ENCODE measurements at places on chromosomes 1 and 21.

GRCh38 chr1:157199421-157199755 lies 61.2 kb upstream of the ETV3 start:
- DNase-seq = no peak

DNA sequence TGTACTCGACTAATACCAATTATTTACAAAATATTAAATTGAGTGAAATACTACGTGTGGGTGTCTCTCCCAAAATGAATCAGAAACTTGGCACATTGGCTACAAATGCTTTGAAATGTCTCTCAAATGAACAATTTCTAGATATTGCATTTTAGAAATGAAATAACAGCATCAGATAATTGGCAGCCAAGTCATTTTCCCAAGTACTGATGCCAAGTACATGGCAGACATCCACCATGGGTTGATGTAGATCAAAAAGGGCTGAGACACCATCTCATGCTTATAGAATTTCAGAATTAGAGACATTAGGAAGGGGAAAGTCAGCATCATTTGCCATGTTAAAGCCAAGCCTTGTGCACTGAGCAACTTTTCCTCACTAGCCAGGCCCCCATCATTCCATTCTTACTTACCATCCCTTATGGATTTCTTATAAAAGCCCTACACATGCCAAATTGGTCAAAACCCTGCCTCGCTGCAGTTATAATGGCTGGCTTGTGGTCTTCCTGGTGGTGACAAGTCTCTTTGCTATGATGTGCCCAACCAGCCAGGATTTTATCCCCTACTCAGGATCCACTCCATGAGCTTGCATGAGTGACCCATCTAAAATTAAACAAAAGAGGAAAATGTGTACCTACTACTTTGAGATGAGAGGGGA lies 73.1 kb downstream of the GREM2 start:
- no peak for DNase-seq

- no peak for DNase-seq
Observed at GRCh38 chr1:190633488-190633887, 155.8 kb upstream of the BRINP3 start.

DNA sequence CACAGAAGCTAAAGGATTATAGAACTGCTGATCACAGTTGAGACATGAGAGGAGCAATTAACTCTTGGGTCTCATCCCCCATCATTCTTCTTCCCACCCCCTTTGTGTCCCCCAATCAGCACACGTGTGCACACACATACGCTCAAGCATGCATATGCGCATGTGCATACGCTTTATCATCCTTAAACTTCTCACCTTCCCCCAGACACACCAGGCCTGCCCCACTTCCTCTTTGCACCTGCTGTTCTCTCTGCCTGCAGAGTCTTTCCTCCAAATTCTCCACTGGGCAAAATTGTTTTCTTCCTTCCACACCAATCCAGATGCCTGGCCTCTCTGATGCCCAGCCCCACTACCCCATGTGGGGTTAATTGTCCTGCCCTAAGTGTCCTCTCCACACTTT lies 13.0 kb upstream of the KCND3 start:
- DNase-seq = no peak

- no peak for DNase-seq
Observed at GRCh38 chr1:4021136-4021973, 121.3 kb upstream of the C1orf174 start.

- no peak for DNase-seq
Observed at GRCh38 chr1:165632152-165632469, 1.1 kb downstream of the MGST3 start.

DNA sequence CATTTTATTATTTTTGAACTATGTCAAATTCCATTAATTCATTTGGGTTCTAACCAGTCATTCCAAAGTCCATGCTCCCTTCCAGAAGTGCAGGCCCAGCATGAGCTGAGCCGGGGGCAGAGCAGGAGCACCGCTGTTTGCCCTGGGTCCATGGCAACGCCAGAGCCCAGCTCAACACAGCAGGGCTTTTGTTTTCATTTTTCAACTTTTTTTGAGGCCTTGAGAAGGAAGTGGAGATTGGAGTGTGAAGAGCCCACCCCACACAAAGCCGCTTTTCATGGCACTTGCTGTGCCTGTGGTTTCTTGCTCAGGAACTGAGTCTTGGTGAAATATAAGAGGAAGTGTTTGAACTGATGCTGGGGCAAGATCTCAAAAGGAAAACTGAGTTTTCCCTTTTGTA lies 13.2 kb upstream of the PRMT2 start:
- no peak for DNase-seq

- DNase-seq = peak; percentile 2
Observed at GRCh38 chr1:190688096-190688495, 210.4 kb upstream of the BRINP3 start.

GRCh38 chr1:92211166-92211565 lies 6.5 kb upstream of the C1orf146 start:
- peak; percentile 85 for DNase-seq

GRCh38 chr1:30700528-30701257 lies 22.7 kb downstream of the MATN1 start:
- DNase-seq = peak; percentile 69

- DNase-seq = no peak
Observed at GRCh38 chr1:11560061-11560460, 81.1 kb downstream of the DISP3 start.

- DNase-seq = no peak
Observed at GRCh38 chr1:2589431-2590232, 3.1 kb downstream of the PRXL2B start.

DNA sequence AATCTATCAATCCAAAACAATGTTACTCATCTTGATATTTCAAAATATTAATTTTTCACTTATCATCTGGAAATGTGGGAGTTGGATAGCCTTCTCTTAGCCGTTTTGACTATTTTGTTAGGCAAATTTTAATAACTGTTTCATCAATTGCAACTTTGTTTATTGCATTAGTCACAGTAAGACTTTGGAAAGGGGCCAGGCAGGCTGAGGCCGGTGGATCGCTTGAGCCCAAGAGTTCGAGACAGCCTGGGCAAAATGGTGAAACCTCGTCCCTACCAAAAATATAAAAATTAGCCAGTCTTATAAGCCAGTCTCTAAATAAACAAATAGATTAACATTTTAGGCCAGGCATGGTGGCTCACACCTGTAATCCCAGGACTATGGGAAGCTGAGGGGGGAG lies 113.0 kb upstream of the NR5A2 start:
- DNase-seq = no peak

- DNase-seq = peak; percentile 35
Observed at GRCh38 chr1:119582801-119583200, 65.3 kb downstream of the ZNF697 start.

GRCh38 chr1:19715334-19716203 lies 50.9 kb downstream of the HTR6 start:
- peak; percentile 82 for DNase-seq

DNA sequence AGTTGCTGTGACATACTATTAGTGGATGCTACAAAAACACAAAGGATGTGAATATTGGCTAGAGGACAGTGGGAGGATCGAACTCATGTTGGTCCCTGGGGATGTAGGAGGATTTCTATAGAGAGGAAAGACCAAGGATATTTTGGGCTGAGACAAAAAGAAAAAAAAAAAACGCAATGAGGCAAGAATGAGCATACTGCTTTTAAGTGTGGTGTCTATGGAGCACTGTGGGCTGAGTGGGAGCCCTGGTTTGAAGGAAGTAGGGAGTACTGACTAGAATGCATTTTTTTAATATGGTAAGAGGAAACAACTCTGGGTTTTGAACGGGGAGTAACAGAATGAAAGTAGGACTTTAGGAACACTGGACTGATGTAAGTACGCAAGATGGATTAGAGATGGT lies 450.7 kb downstream of the NEGR1 start:
- no peak for DNase-seq

DNA sequence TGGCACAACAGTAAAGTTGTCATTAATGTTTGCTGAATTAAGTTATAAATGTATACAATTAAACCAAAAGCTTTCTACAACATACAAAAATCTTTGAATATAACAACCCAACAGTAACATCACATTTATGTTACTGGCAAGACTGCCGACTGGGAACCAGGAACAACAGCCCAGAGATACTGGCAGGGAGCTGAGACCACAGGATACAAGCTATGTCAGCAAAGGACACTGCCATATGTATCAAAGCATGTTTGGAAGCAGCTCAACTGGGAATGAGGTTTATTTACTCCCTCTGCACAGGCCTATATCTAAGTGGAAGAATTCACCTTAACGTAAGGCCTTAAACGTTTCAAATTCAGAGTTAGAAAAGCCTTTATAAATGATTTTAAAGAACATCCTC lies 50.4 kb downstream of the ARHGAP29 start:
- no peak for DNase-seq

DNA sequence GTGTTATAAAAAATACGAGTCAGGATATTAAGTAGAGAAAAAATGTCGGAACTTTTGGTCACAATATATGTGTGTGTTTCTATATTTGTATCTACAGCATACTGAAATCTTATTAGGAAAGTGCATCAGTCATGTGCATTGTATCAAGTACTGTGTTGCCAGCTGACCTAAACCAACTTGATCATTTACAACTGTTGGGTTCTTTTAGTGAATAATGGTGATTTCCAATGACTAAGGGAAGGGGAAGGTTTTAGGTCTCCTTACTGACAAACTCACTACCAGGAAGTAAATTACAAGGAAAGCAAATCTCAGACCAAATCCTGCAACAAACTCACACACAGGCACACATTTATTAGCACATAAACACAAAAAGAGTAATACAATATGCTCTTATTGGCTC lies 142.7 kb downstream of the TSEN15 start:
- no peak for DNase-seq

DNA sequence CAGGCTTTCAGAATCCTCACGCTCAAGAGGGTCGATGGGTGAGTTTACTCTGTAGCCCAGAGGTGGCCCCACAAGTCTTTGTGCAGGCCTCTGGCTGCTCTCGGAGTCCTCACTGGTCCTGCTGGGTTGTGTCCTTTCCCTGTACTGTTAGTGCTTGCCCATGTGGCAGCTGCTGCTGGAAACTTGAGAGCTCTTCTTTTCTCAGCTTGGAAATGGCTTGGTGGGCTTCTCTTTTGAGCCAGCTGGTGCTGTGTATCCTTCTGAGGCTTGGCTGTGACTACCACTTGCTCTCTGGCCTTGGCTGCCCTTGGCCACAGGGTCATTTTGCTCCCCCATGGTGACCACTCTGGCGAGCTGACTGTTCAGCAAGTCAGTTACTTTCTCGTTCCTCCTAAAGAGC lies 82.2 kb upstream of the LMO4 start:
- no peak for DNase-seq

- no peak for DNase-seq
Observed at GRCh38 chr21:32442566-32443318, 30.2 kb downstream of the EVA1C start.

- no peak for DNase-seq
Observed at GRCh38 chr1:87186346-87186745, 142.3 kb upstream of the LMO4 start.

DNA sequence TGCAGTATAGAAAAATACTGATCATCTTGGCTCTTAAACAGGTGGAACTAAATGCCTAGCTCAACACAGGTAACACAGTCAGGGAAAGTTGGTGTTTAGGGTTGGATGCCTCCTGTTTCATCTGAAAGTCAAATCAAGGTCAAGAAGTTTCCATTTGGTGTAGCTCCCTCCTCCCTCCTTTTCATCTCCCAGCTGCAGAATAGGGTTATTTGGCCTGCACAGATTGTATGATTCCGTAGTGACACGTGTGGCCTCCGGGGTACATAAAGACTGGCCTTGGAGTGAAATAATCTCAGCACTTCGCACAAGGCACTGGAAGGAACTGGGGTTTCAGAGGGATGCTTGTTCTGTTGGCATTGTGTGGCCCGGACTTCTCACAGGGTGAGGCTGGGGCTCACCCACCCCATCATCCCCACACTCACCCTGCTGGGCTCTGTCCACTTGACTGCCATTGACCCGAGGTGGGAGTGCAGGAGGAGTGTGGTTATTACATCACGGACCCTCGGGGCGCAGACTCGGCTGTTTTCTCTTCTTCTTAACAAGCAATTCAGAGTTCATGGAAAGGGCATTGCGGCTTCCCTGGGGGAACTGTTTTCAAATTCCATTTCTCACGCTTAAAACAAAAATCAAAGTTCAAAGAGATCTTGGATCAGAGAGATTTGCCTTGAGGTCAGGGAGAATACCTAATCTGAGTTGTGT lies 18.4 kb downstream of the IGSF5 start:
- DNase-seq = peak; percentile 22

- no peak for DNase-seq
Observed at GRCh38 chr1:111253876-111254275, 26.4 kb downstream of the CHI3L2 start.
